ENCODE measurements at places on chromosomes 4 and X.

DNA sequence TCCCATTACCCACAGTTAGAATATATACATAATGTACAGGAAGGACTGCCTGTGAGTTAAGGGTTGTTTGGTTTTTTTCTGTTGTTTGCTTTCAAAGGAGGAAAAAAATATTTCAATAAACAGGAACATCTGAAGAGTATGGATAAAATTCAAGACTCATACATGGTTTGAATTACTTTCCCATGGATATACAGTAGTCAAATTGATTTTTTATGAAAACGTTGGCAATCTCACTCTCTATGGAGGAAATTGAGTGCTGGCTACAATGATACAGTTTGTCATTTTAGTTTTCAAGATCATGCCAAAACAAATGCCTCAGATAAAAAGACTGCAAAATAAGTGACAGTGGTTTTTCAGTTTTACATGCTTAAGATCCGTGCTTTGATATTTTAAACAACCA lies 116.6 kb downstream of the SH3RF1 start:
- DNase-seq, result no peak

DNA sequence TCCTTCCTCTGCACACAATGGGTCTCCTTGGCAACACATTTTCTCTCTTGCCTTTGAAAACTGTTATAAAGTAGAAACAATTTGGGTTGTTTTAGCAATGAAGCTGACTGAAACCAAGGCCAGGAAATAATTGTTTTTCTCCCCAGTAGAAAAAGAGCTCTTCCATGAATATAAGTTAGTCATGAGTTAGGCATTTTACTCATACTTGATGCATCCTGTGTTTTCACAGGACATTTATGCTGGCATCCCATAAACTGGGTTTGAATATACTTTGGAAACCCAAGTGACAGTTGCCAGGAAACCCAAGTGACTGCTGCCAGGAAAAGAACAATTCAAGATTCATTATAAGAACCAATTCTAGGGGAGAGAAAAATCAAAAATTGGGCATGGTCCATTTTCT lies 128.6 kb upstream of the NPY2R start:
- DNase-seq, result no peak

GRCh38 chrX:13091111-13091765 lies 46.8 kb upstream of the FAM9C start:
- DNase-seq, result no peak

- no peak for DNase-seq
Observed at GRCh38 chr4:28730304-28730703, 1869.7 kb downstream of the STIM2 start.

- DNase-seq, result no peak
Observed at GRCh38 chr4:63618883-63619718, 790.1 kb downstream of the TECRL start.

Measured in activated CD4-positive, alpha-beta T cell treated with anti-CD3 and anti-CD28 coated beads for 1 hour (primary cell).